ENCODE measurements at places on chromosomes 4 and X.

GRCh38 chr4:86319390-86319789 is 40.5 kb downstream of the MAPK10 start:
- DNase-seq = no peak

DNA sequence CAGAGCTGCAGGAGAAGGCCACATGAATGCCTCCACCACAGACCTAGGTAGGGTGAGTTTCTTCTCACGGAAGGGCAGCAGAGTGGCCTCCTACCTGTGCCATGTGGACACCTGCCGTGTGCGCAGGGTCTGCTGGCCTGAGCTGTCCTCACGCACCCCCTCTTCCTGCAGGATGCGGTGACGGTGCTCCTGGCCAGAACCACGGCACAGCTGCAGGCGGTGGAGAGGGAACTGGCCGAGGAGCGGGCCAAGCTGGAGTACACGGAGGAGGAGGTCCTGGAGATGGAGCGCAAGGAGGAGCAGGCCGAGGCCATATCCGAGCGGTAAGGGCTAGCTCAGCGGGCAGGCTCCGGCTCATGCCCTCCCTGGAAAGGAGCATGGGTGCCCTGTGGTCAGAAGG is 28.4 kb upstream of the CLCN4 start:
- no peak for DNase-seq

GRCh38 chr4:153426207-153426885 is 39.8 kb upstream of the TMEM131L start:
- no peak for DNase-seq

DNA sequence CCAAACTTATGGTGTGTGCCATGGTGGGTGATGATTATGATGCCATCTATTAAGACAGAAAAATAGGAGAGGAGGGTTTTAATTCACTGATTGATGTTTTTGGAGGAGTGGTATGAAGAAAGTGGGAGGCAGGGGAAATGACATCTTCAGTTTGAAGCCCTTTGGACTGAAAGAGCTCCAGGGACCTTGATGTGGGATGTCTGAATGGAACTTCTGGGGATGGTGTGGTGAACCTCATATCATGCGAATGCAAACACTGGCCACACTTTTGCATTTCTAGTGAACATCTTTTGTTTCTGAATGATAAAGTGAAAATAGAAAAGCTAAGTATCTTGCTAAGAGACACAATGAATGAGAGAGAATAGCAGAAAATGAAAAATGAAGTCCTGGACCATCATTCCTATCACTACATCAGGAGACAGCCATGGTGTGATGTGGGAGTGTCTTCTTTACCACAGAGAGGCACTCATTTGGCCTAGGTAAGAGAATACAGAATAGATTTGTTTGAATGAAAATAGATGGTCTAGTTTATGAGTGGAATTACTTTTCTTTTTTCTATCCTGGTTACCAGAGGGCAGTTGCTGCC is 123.5 kb downstream of the ZNF827 start:
- DNase-seq = no peak

DNA sequence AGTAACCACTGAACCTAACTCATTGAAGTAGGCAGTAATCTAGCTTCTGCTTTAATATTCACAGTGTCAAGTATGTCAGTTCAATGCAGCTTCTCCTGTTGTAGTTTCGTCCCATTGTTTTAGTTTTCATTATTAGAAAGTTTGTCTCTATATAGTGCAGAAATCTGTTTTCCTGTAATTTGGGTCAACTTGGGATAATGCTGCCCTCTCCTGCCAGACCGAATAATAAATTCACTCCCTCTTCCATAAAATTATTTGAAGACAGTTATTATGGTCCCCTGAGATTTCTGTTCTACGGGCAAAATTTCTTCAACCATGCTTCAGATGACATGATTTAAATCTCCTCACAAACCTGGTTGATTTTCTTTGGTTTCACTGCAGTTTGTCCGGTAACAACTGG is 4.6 kb upstream of the LUZP4 start:
- no peak for DNase-seq

DNA sequence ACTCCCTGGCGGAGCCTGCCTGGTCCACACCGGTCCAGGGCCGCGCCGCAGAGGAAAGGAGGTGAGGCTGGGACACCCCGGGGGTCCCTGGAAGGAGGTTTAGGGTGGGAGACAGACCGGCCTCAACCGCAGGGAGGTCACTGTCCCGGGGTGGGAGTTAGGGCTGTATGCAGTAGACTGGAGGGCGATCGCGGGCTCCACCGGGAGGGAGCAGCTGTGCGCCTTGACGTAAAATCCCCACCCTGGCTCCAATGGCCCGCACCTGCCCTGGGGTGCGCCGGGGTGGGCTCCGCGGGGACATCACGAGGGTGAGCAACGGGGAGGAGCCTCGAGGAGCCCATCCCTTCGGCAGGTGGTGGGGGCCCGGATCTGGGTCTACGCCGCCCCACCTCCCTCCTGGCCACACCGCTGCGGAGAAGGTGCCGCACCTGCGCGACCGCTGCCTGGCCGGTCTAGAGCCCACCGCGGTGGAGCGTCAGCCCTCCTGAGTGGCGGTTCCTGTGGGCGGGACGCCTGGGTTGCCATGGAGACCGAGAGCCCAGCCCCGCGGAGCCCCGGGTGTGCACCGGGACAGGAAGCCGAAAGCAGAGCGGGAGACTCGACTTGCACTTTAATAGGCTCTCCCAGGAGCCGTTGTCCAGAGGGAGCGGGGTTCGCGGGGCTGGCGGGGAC is 105.1 kb downstream of the ADRA2C start:
- DNase-seq = no peak

GRCh38 chr4:147340111-147340510 is 140.8 kb upstream of the EDNRA start:
- DNase-seq = no peak

DNA sequence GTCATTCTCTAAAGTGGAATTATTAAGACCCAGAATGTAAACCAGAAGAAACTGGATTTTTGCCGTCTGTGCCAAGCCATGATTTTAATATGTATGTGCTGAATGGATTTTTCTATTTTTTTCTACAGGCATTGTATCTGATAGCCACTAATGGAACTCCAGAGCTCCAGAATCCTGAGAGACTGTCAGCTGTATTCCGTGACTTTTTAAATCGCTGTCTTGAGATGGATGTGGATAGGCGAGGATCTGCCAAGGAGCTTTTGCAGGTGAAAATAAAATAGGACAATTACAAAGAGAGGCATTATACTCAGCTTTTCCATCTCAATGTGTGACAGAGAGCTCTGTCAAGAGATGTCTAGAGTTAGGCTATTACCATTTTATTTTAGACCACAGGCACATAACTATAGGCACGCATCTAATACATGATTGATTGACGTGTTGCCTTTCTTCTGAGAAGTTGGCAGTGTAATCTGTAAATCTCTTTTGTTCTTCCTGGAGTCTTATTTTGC is 53.9 kb downstream of the CAPN6 start:
- DNase-seq = no peak
